ENCODE measurements at places on chromosomes 16 and 17.

- peak; percentile 42 for DNase-seq
Observed at GRCh38 chr17:77692571-77693161, 265.8 kb upstream of the TNRC6C start.

GRCh38 chr16:46785076-46785845 lies 37.1 kb upstream of the MYLK3 start:
- no peak for DNase-seq

DNA sequence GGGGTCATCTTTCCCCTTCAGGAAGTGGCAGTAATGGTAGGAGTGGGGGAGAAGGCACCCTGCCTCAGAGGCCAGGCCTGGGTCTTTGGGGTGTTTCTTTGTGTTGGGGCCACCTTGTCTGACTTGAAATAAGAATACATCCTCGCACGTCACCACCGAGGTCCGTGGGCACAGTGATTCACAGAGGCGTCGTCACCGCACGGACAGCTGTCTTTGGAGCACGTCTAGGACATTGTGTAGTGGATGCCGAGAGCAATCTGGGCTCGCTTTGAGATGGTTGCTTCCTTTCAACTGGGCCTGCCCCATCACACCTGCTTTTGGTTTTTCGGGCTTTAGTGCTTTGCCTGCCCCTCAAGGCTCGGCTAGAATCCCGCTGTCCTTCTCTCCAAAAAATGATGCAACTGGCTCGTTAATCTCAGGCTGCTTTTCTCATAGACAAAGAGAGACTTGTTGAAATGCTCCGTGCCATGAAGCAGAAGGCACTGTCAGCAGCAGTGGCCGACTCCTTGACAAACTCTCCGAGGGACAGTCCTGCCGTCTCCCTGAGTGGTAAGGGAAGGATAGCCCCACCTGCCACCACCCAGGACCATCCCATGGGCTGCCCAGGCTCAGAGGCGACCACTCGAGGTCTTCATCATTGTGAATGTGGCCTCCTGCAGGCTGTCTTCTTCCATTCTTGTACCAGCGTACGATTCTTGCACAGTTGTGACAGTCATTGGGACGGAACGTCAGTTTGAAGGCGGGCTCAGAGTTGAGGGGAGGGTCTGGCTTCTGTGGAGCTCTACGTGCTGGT lies 24.0 kb downstream of the GINS2 start:
- DNase-seq: no peak

- no peak for DNase-seq
Observed at GRCh38 chr17:76276069-76276431, 10.9 kb downstream of the UBALD2 start.

DNA sequence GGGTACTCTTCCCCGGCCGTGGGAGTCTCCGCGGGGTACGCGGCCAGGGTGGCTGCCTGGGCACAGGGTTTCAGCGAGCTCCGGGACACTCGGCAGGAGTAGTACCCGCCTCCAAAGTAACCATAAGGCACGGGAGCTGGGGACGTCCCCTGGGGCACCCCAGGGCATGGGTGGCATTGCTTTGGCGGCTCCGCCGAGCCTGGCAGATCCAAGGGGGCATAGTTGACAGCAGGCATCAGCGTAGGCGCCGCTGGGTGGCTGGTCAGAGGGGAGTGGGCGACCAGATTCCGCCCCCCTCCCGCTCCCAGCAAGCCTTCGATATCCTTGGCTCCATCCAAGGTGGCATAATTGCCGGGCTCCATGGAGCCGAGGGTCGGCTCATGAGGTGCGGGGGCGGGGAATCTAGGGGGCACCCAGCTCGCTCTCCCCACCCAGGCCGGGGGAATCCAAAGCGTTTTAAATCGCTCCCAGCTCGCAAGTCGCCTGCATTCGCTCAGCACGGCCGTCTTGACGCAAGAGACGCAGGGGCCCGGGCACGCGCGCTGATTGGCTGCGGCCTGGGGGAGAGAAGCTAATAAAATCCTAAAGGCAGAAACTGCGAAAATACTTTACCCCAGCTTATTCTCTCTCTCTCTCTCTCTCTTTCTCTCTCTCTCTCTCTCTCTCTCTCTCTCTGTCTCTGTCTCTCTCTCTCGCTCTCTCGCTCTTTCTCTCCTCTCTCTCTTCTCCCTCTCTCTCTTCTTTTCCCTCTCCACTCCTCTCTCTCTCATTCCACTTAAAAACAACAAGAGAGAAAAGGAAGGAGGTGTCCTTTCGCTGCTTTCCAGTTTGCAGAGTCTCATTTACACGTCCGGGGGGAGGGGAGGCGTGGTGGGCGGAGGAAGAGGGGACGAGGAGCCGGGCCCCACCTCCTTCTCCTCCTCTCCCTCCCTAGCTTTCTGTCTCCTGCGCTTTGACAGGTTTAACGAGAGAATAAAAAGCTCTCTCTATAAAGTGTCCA lies at the start of gene HOXB13:
Gene HOXB13, minus strand, starts transcription at position 519 of the 1,000 bp plus-strand sequence. Its CDS starts 157 bp downstream, at position 362.
- no peak for DNase-seq

- DNase-seq: no peak
Observed at GRCh38 chr16:82748026-82748425, 121.3 kb downstream of the CDH13 start.

GRCh38 chr17:65771704-65772103 lies 210.3 kb upstream of the AXIN2 start:
- no peak for DNase-seq

GRCh38 chr16:11566398-11566797 lies 20.3 kb downstream of the LITAF start:
- DNase-seq: no peak

GRCh38 chr16:27432558-27432957 lies 30.6 kb downstream of the IL21R start:
- DNase-seq: peak; percentile 71

DNA sequence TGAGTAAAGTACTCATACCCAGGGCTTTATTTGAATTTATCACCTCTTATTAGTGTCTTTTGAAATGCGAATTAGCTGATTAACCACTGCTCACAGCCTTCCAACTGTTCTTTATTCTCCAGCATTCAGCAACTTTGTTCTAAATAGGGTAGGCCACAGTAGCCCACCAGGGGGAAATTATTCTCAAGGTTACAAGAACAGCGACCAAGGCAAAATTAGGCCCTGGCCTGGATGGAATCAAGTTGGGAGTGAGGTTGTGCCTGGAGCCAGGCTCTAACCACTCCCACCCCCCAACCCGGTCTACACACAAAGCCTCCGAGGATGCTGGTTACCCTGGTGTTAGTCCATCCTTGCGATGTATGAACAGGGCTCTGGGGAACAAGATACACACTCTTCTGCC lies 245.5 kb downstream of the STX8 start:
- DNase-seq: no peak

DNA sequence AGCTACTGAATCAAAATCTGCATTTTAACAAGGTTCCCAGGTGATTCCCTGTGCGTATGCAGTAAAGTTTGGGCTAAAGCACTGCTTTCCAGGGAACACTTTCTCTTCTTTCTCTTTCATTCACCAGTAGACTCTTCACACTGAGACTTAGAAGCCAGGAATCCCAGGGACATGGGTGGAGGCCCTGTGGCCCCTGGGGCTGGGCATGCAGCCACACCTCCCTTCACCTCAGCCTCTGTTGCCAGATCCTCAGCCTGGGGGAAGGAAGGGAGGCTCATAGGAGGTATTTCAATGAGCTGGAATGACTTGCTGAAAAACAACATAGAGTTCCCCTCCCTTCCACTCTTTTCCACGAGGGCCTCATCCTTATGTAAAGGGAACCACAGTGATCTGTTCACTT lies 1.2 kb downstream of the G6PC3 start:
- peak; percentile 63 for DNase-seq

DNA sequence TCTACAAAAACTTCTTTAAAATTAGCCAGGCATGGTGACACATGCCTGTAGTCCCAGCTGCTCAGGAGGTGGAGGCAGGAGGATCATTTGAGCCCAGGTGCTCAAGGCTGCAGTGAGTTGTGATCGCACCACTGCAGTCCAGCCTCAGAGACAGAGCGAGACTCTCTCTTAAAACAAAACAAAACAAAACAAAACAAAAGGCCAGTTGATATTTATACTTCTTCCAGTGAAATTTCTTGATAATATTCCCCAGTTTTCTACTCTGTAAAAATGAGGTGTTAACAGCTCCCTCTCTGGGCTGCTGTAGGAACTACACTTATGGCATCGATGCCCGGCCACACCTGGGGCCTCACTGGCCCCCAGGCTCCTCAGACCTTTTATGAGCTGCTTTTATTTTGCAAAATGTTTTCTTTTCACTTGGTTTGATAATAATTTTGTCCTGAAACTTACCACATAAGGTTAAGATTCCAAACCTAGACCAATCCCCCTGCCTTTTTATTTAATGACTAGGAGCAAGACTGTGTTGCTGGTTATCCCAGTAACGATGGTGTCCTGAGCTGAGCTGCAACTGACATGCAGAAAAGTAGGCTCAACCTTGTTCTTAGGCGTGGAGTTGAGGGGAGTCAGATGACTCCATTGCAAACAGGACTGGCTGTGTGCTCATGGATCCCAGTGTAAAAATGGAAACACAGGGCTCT lies 17.6 kb downstream of the MAPK8IP3 start:
- DNase-seq: peak; percentile 41

GRCh38 chr16:67719778-67720144 lies 645 bp upstream of the GFOD2 start:
- DNase-seq: peak; percentile 41

- DNase-seq: no peak
Observed at GRCh38 chr17:51144266-51145022, 8.9 kb upstream of the NME1 start.

All from bronchial epithelial cell (primary cell).